ENCODE measurements at places on chromosomes 6 and 20.

GRCh38 chr20:11378252-11378651 lies 539.4 kb upstream of the BTBD3 start:
- no peak for DNase-seq

DNA sequence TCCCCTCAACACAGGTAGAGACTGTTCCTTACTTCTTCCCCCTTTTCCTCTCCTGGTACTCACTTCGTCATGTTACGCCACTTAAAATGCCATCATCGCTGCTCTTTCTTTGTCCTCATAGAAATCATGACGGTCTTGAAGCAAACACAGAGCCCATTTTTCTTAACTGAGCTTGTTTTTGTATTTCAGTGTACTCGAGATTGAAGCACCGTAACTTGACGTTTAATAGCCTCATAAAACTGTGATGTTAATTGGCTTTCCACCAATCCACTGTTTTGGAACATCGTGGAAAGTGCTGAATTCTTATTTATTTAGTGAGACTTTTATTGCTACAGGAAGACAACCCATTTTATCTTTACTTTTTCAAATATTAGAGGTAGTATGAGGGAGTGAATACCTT lies 38.7 kb downstream of the DUSP22 start:
- DNase-seq, result no peak

DNA sequence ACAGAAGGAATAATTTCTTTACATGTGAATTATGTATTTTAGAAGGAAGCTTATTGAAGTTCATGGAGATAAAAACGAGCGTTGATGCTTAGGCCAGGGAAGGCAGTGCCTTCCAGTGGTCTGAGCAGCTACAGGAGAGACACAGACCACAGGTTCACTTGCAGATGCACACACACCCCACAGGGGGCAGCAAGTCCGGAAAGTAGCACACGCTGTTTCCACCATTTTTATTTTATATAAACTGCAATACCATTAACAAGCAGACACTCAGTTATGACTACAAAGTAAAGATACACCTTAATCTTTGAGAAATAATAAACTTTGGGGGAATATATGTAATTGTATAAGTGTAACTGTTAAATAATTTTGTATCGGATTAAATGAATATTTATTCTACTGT lies 13.5 kb upstream of the DACT2 start:
- DNase-seq, result no peak

GRCh38 chr6:36756786-36757185 lies 59.2 kb downstream of the RAB44 start:
- DNase-seq, result no peak

- no peak for DNase-seq
These were observed 102.3 kb downstream of the FILIP1 start for GRCh38 chr6:75391276-75391675.

DNA sequence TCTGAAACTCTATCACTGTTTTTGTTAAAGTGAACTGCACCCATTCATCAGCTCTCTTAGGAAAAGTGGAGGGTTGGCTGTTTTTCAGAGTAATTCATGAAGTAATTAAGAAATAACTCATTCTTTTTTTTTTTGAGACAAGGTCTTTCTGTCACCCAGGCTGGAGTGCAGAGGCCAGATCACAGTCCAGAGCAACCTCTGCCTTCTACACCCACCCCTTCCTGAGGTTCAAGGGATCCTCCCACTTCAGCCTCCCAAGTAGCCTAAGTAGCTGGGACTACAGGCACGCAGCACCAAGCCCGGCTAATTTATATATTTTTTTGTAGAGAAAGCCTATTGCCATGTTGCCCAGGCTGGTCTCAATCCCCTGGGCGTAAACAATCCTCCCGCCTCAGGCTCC lies 2.6 kb downstream of the ZNFX1 start:
- no peak for DNase-seq

- no peak for DNase-seq
These were observed 5.5 kb downstream of the ZSCAN12 start for GRCh38 chr6:28393912-28394662.

DNA sequence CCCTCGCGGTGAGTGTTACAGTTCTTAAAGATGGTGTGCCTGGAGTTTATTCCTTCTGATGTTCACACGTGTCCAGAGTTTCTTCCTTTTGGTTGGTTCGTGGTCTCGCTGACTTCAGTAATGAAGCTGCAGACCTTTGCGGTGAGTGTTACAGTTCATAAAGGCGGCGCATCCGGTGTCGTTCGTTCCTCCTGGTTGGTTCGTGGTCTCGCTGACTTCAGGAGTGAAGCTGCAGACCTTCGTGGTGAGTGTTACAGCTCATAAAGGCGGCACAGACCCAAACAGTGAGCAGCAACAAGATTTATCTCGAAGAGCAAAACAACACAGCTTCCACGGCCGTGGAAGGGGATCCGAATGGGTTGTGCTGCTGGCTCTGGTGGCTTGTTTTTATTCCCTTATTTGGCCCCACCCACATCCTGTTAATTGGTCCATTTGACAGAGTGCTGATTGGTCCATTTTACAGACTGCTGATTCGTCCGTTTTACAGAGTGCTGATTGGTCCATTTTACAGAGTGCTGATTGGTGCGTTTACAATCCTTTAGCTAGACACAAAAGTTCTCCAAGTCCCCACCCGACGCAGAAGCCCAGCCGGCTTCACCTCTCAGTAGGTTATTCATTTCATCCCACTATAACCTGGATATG lies 48.2 kb upstream of the ARG1 start:
- peak; percentile 36 for DNase-seq

DNA sequence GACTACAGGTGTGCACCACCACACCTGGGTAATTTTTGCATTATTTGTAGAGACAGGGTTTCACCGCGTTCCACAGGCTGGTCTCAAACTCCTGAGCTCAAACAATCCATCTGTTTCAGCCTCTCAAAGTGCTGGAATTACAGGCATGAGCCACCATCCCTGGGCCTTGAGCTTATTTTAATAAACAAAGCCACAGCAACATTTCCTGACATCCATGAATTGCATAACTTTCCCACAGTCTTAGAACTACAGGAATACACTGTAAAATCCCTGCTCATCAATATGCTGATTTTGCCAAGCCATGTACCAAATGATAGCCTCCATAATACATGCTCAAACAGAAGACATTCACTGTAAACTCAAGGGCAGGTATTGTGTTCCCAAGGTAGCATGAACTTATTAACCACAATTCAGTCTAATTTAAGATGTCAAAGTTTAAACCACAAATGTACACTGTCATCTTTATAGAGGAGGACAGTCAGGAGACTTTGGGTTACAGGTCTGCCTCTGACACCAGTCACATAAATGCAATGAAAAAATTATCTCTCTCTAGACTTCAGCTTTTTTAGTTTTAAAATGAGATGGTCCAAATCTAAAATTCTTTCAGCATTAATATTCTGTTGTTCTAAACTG lies 40.0 kb downstream of the NUDT3 start:
- no peak for DNase-seq

GRCh38 chr6:95094751-95095663 lies 482.3 kb upstream of the MANEA start:
- no peak for DNase-seq

DNA sequence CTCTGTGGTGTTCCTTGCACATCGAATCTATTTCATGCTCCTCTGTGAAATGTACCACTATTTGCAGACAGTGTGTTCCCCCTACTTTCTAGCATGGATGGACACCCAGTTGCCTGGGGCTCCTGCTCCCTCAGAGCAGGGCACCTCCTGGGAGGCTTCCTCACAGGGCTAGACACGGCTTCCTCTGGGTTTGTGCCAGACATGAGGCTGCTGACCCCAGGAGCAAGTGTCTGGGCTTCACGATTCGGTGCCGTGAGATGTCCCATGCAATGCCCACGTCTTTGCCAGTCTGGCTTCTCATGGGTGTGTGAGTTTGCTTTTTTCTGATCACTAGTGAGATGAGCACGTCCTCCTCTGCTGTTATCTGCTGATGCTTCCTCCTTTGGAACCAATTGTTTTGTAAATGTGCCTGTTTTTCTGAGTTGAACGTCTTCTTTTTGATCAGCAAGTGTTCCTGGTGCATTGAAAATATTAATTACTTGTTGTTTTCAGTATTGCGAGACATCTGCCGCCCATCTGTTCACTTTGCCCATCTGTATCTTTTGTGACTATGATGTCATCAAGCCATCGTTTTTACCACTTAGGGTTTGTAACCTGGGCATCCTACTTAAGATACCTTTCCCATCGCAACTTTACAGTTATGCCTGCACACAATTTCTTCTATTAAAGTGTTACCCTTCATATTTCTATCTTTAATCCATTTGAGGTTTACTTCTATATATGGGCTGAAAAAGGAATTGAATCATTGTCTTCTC lies 92.0 kb downstream of the TTLL2 start:
- DNase-seq, result no peak

GRCh38 chr20:54308804-54309203 lies 100.9 kb downstream of the PFDN4 start:
- DNase-seq, result no peak

GRCh38 chr6:21442874-21443273 lies 150.7 kb upstream of the SOX4 start:
- no peak for DNase-seq

GRCh38 chr20:8156235-8157079 lies 24.4 kb downstream of the PLCB1 start:
- peak; percentile 63 for DNase-seq

DNA sequence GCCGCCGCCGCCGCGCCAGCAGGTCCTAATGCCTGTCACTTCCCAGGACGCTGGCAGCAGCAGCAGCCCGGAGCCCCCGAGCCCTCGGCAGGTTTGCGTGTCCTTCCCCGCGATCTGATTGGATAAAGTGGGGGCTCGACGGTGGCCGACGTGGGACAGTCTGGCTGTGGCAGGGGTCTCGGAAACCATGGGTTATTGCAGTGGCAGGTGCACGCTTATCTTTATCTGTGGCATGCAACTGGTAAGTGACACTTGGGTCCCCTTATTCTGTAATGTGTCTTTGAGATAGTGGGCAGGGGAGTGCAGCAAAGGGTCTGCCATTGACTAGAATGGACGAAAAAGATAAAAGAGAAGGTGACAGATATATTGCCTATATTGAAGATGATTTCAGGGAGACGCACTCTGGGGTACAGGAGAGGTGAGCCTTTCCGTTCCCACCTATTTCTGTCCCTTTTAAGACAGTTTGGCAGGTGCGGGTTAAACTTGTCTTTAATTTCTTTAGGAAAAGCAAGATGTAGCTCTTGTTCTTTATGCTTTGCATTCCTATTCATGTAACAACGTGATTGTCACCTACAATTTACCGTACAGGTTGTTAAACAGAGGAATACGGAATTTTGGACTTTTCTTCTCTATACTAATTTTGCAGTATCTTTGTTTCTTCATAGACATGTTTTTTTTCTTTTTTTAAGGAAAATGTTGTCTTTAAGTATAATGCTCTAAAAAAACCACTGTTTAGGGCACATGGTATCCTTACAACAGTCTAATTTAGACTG lies 535 bp downstream of the NKAIN2 start:
- DNase-seq, result no peak

GRCh38 chr6:158703111-158703836 lies 53.4 kb downstream of the SYTL3 start:
- no peak for DNase-seq

GRCh38 chr6:164150232-164150631 lies 735.7 kb downstream of the QKI start:
- no peak for DNase-seq

- DNase-seq, result no peak
These were observed 455.1 kb downstream of the ADGRB3 start for GRCh38 chr6:69090132-69090531.

GRCh38 chr6:155143029-155143577 lies 120.7 kb upstream of the CLDN20 start:
- peak; percentile 23 for DNase-seq

DNA sequence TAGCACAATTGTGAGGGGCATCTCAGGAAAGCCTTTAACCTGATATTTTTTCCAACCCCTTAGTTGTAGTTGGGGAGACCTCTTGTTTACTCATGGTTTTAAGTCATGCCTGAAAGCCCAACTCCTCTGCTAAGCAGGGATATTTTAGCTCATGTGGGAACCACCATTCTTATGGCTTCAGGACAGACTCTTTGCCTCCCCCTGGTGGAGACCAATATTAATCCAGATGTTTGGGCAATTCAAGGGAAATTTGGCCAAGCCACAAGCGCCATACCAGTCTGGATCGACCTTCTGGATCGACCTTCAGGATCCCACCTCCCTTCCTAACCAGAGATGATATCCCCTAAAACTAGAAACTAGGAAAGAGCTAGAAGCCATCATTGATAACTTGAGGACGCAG lies 211.2 kb downstream of the C6orf118 start:
- no peak for DNase-seq

GRCh38 chr6:135209803-135210202 lies 28.7 kb downstream of the MYB start:
- DNase-seq, result no peak

GRCh38 chr6:134577998-134578397 lies 260.1 kb upstream of the SGK1 start:
- no peak for DNase-seq

DNA sequence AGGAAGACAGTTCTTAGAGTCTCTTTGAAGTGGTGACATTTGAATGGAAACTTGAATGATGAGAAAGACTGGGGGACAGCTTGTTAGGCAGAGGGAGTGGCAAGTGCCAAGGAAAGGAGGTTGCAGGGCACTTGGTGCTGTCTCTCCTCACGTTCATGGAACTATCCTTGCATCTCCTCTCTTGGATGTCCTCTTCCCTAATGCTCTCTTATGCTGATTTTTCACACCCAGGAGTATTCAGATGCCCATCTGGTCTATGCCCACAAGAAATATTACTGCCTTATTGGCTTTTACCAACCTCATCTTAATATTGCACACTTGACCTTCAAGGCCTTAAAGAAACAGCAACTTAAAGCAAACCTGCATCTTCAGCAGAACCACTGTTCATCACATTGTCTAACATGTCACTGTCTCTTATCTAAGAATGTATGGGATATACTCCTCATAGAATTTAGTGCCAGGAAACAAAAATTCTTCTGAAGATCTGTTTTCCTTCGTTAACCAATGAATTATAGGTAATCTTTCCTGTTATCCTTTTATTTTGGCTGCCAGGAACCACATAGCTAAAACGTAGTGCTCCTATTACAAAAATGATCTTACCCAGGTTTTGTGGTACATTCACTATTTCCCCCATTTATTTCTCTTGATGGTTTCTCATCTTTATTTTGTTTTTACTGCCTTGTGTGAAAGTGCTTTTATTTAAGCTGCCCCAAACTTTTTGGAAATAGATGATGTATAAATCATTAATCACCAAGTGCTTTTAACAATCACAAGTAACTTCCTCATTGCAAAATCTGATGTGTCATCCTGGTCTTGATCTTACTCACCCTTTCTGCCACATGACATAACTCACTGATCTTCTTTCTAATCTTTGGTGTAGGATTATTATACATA lies 12.8 kb downstream of the RGS17 start:
- DNase-seq, result no peak

GRCh38 chr20:51380401-51381385 lies 161.8 kb downstream of the NFATC2 start:
- no peak for DNase-seq

- DNase-seq, result no peak
These were observed 275.9 kb upstream of the PRND start for GRCh38 chr20:4445784-4446183.

- no peak for DNase-seq
These were observed 116.2 kb upstream of the MYL9 start for GRCh38 chr20:36425166-36425565.

DNA sequence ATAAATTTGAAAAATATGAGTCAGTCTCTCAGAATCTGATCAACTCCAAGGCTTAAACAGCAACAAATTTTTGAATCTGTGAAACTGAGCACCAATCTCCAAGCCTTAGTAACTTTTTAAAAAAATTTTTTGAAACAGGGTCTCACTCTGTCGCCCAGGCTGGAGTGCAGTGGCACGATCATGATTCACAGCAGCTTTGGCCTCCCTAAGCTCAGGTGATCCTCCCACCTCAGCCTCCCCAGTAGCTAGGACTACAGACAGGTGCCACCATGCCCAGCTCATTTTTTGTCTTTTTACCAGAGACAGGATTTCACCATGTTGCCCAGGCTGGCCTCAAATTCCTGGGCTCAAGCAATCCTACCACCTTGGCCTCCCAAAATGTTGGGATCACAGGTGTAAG lies 207.9 kb upstream of the TCF21 start:
- DNase-seq, result no peak
